ENCODE measurements at places on chromosomes 5 and 9. TPM values are rescaled to one million over a fixed set of nuclear protein-coding genes. Genes with fewer than 3 reads are reported as not detected.

- no peak for DNase-seq
Observed at GRCh38 chr5:179764056-179764455, 29.7 kb upstream of the LTC4S start.

GRCh38 chr5:44774279-44774880 lies 34.4 kb upstream of the MRPS30 start:
- DNase-seq: no peak

DNA sequence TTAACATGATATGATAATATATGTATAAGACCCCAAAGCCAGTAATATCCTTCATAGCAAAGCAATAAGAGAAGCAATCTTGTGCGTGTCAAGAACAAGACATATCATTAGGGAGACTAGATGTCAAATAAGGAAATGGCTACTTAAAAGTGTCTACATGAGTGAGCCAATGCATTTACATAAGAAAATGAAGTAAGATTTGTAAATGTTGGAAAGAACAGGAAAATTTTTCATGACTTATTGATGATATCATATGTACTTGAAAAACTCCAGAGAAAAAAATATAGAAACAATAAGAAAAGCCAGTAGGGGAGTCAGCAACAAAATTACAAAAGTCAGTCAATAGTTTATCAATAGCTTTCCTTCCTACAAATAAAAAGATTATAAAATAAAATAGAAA lies 13.8 kb upstream of the MCTP1 start:
- no peak for DNase-seq

GRCh38 chr9:131517761-131518190 lies 13.3 kb downstream of the UCK1 start:
- peak; percentile 54 for DNase-seq

DNA sequence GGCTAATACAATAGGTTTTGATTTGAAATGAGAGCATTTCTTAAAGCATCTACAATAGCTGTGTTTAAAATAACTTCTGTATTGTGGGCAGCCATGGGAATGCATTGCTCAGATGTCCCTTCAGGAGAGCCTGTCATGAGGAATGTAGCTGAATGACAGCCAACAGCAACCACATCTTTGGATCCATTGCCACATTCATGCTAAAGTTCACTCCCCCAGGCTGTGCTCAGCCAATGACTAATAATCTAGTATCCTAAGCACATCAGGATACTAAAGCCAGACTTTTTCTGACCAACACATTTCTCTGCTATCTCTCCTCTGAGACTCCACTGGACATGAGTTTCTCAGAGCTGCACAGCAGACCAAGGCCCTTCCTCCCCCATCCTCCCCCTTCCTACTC lies 45.5 kb downstream of the HTR1A start:
- no peak for DNase-seq

- peak; percentile 76 for DNase-seq
Observed at GRCh38 chr5:74895906-74896305, 29.7 kb upstream of the FAM169A start.

DNA sequence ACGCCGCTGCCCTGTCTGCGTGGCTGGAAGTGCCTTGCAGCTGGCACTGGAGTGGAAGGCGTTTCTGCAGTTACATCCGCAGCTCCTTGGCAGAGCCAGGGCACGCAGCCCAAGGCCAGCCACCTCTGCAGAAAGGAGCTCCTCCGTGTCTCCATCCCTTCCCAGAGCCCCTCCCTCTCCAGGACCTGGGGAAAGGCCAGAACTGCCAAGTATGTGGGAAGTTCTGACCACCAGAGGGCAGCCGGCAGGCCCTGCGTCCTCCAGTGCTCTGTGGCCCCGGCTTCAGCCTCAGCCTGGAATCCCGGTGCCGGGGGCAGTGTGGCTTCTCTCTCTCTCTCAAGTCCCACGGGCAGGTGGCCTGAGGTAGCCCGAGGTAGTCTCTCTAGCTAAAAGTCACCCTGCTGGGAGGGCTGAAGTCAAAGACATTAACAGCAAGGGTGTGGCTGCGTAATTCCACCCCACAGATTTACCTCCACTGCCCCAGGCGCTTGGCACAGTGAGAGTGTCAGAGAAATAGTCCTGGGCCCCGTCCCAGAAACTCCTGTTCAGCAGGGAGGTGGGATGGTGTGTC lies 101.7 kb upstream of the FCN2 start:
- peak; percentile 60 for DNase-seq

DNA sequence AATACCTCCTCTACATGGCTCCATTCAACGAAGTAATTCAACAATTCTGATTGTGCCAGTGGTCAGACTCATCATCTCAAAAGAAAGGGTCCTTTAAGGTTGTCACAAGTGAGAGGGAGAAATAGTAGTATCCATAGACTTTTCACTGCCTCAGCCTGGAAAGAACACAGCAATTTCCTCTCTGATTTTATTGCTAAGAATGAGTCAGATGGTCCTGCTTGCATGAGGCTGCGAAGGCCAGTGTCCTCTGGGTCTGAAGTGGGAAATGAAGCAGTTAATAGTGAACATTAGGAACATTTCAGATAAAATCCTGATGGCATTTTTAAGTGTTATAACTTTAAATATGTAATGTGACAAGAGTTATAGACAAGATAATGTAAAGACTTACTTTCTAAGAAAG lies 979.0 kb downstream of the EFNA5 start:
- DNase-seq: no peak

- DNase-seq: no peak
Observed at GRCh38 chr5:59086024-59086423, 503.1 kb downstream of the RAB3C start.

GRCh38 chr5:102901424-102902134 lies 146.5 kb downstream of the PAM start:
- DNase-seq: no peak

- no peak for DNase-seq
Observed at GRCh38 chr9:38010918-38011704, 57.9 kb downstream of the SHB start.

DNA sequence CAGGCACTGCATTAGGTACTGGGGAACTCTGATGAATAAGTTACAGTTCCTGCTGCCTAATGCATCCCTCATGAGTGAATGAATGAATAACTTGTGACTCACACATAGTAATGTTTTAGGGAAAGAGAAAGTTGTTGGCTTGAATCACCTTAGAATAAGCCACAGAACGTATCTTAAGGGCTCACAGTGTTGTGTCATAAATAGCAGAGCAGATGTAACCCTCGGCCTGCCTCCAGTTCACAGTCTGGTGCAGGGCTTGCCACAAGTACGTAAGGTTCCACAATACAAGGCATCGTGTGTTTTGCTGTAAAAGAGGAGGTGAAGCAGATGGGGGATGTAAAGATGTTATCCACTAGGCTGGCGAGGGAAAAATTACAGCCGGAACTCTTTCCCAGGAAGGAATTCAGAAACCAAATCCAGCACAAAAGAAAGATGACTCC lies 218.7 kb downstream of the TRPM3 start:
- DNase-seq: no peak

DNA sequence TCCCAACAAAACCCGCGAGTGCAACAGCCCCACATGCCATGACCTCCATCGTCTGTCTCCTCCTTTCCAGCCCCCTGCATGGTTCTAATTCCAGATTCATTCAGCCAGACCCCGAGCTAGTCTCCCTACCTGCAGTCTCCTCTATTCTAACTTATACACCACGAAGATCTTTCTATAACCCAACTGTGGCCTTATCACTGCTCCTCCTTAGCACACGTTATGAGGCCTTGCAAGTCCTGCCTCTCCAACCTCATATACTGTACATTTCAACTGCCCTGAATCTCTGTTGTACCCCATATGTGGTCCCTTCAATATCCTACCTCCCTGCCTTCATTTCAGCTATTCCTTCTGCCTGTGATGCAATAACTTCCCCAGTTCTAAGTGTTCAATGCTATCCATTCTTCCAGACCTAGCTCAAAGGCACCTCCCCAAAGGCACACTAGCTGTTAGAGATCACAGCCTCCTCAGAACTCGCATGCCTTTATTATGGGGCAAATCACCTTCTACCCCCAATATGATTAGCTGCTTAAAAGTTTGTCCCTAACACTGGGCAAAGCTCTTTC lies 215.1 kb upstream of the TRIM32 start:
- DNase-seq: no peak

Gene PCDHB16
- total RNA-seq: 11.7 TPM

Gene ZBED3
- total RNA-seq: 14.6 TPM

Gene NKD2
- 7.7 TPM for total RNA-seq

Gene TAS2R1
- total RNA-seq: 0.60 TPM
